Activated CD8-positive, alpha-beta T cell treated with anti-CD3 and anti-CD28 coated beads for 36 hours (primary cell): ENCODE measurements at places on chromosomes 12 and 14.

DNA sequence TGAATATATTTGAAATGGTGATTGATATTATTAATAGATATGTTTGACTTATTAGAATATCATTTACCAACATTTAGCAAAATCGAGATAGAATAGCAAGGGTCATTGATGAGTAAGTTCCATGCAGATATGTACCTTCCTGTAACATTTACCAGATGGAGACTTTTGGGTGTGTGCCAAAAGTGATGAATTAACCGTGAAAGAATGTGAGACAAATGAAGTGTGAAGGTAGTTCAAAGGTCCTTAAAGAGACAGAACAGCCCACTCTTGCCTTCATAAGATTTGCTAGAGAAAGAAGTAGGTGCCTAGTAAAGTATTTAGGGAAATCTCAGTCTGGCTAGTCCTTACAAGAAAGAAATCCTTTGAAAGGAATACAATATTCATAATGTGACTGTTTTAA is 45.5 kb downstream of the FGD4 start:
- H3K36me3 ChIP-seq, result no peaks in the 10 kb centered on the region
- H3K27ac ChIP-seq, result no peak overlapping the region
- H3K4me1 ChIP-seq, result peaks cover 8% of the 10 kb centered on the region
- no peaks in the 10 kb centered on the region for H3K27me3 ChIP-seq
- H3K4me3 ChIP-seq, result no peak overlapping the region

DNA sequence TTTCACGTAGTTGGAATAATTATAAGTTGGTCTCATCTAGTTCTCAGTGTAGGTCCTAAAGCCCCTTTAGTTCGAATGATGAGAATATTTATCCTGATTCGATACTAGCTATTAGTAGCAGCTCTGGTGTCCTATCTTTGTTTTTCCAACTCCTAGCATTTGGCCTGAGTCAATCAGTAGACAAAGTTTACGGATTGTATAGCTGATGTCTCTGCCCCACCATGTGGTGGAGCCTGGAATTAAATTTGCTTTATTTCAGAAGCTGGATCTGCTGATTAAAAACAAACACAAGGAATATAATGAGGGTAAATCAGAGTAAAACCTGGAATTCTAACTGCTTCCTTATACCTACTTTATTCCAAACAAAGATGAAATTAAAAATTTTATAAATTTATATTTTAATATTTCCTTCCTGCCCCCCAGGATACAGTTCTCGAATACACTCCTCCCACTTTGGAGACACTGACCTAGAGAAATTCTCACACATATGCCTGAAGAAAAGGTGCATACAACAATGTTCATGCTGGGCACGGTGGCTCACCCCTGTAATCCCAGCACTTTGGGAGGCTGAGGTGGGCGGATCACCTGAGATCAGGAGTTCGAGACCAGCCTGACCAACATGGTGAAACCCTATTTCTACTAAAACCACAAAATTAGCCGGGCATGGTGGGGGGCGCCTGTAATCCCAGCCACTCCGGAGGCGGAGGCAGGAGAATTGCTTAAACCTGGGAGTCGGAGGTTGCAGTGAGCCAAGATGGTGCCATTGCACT is 7.6 kb upstream of the BRMS1L start:
- H3K27ac ChIP-seq, result no peak overlapping the region
- no peaks in the 10 kb centered on the region for H3K27me3 ChIP-seq
- H3K36me3 ChIP-seq, result no peaks in the 10 kb centered on the region
- no peaks in the 10 kb centered on the region for H3K4me1 ChIP-seq
- DNase-seq, result peak; percentile 43

GRCh38 chr12:82600379-82600778 is 86.3 kb upstream of the TMTC2 start:
- no peak overlapping the region for H3K27ac ChIP-seq
- H3K36me3 ChIP-seq, result no peaks in the 10 kb centered on the region
- no peaks in the 10 kb centered on the region for H3K4me1 ChIP-seq
- no peak overlapping the region for H3K4me3 ChIP-seq
- no peaks in the 10 kb centered on the region for H3K27me3 ChIP-seq

GRCh38 chr12:95661360-95661759 is 110.1 kb upstream of the USP44 start:
- peaks cover 4% of the 10 kb centered on the region for H3K27me3 ChIP-seq
- no peak overlapping the region for H3K4me3 ChIP-seq
- no peaks in the 10 kb centered on the region for H3K4me1 ChIP-seq
- H3K27ac ChIP-seq, result no peak overlapping the region
- no peaks in the 10 kb centered on the region for H3K36me3 ChIP-seq
- DNase-seq, result no peak

- H3K4me3 ChIP-seq, result no peak overlapping the region
- no peaks in the 10 kb centered on the region for H3K27me3 ChIP-seq
- H3K4me1 ChIP-seq, result no peaks in the 10 kb centered on the region
- no peak overlapping the region for H3K27ac ChIP-seq
Measured at GRCh38 chr14:39592116-39592789, 160.0 kb upstream of the FBXO33 start.

GRCh38 chr12:6570264-6570887 is 2.3 kb upstream of the NOP2 start:
- H3K4me3 ChIP-seq, result no peak overlapping the region
- H3K27me3 ChIP-seq, result no peaks in the 10 kb centered on the region
- H3K4me1 ChIP-seq, result peaks cover 44% of the 10 kb centered on the region
- H3K27ac ChIP-seq, result peak overlapping the region; percentile 10

GRCh38 chr14:45686771-45687170 is 433.8 kb upstream of the MIS18BP1 start:
- no peak overlapping the region for H3K27ac ChIP-seq
- no peaks in the 10 kb centered on the region for H3K36me3 ChIP-seq
- no peaks in the 10 kb centered on the region for H3K27me3 ChIP-seq
- no peak for DNase-seq
- no peaks in the 10 kb centered on the region for H3K4me1 ChIP-seq

GRCh38 chr14:68817506-68818212 is 24.8 kb upstream of the ZFP36L1 start:
- no peaks in the 10 kb centered on the region for H3K36me3 ChIP-seq
- peak overlapping the region; percentile 80 for H3K27ac ChIP-seq
- no peaks in the 10 kb centered on the region for H3K27me3 ChIP-seq
- H3K4me3 ChIP-seq, result no peak overlapping the region
- H3K4me1 ChIP-seq, result peaks cover 77% of the 10 kb centered on the region

DNA sequence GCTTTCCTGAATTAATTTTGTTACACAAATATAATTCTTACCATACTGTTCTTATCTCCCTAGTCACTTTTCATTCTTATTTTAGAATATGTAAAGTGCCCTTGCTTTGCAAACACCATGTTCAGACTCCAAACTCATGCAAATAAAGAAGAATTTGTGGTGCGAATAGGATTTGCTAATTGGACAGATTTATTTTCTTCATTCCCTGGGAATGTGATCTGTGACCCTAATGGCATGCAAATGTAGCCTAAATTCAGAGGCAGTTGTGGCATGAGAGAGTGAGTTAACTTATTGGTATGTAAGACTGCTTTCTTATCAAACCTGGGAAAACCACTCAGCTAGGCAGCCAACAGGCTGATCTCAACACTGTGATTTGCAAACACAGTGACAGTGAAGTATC is 10.0 kb downstream of the CAPZA3 start:
- no peaks in the 10 kb centered on the region for H3K36me3 ChIP-seq
- DNase-seq, result no peak
- no peak overlapping the region for H3K27ac ChIP-seq
- no peaks in the 10 kb centered on the region for H3K4me1 ChIP-seq

DNA sequence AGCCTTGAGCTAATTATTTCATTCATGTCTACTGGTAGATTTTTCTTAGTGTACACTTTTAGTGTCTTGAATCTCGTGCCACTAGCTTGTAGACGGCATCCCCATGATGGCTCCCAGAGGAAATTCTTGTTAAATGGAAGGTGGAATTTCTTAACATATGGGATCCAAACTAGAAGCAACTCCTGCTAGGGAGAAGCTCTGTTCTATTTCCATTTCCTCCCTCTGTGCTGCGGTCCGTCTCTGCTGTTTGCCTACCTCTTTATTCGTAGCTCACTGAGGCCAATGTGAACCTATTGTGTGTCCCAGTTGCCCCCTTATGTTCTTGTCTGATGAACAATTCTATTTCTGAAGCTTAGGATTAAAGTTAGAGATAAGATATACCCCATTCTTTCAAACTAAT is 588 bp downstream of the PIK3C2G start:
- no peak overlapping the region for H3K4me3 ChIP-seq
- H3K4me1 ChIP-seq, result no peaks in the 10 kb centered on the region
- H3K36me3 ChIP-seq, result no peaks in the 10 kb centered on the region
- H3K27ac ChIP-seq, result no peak overlapping the region

GRCh38 chr12:32964981-32965585 is 68.5 kb upstream of the PKP2 start:
- no peak for DNase-seq
- H3K36me3 ChIP-seq, result no peaks in the 10 kb centered on the region
- no peaks in the 10 kb centered on the region for H3K27me3 ChIP-seq
- H3K27ac ChIP-seq, result no peak overlapping the region
- H3K4me1 ChIP-seq, result no peaks in the 10 kb centered on the region

DNA sequence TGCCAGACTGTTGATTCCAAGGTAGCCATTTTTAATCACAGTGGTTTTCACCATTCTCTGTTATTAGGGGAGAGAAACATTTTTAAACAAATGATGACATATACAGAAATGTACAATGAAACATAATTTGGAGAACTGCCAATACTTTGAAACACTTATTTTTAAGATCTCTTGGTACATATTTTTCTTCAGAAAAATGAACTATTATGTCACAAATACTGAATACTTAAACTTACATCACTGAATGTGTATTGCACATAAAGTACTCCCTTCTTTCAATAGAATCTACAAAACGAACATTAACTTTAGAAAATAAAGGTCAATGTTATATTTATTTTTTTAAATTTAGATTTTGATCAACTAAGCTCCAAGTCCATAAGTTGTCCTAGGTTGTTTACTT is 71.7 kb upstream of the CPNE8 start:
- no peak overlapping the region for H3K4me3 ChIP-seq
- no peaks in the 10 kb centered on the region for H3K4me1 ChIP-seq
- no peak overlapping the region for H3K27ac ChIP-seq
- DNase-seq, result no peak

- H3K27me3 ChIP-seq, result peaks cover 85% of the 10 kb centered on the region
- peak overlapping the region; percentile 43 for H3K4me3 ChIP-seq
- no peak overlapping the region for H3K27ac ChIP-seq
- peaks cover 26% of the 10 kb centered on the region for H3K4me1 ChIP-seq
Measured at GRCh38 chr12:53999559-54000115, 324 bp upstream of the HOXC9 start.

DNA sequence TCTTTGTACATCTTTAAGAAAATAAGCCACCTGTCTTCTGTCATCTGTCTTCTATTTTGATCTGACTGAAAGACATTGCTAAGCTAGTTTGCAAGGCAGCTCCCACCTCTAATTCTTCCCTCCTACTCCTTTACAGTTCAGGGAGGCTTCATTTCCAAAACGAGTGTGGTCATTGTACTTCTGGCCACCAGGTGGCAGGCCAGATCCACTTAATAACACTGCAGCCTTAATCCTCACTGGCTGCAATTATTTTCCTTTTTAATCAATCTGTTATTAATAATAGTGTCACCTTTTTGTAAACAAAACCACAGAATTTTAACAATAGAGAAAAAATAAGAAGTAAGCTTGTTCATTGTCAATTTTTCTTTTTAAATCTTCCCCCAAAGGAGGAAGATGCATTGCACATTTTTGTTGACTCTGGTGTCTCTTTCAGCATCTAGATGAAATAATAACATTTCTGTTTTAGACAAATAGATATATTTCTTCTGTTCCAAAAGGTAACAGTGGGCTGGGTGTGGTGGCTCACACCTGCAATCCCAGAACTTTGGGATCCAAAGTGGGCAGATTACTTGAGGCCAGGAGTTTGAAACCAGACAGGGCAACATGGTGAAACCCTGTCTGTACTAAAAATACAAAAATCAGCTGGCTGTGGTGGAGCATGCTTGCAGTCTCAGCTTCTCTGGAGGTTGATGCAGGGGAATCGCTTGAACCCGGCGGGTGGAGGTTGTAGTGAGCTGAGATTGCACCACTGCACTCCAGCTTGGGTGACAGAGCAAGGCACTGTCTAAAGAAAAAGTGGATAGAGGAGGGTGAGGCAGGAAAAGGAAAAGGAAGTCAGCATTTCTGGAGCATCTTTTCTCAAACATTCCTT is 23.3 kb downstream of the GABARAPL1 start:
- H3K4me3 ChIP-seq, result no peak overlapping the region
- peaks cover 9% of the 10 kb centered on the region for H3K36me3 ChIP-seq
- no peaks in the 10 kb centered on the region for H3K27me3 ChIP-seq
- DNase-seq, result peak; percentile 58
- H3K4me1 ChIP-seq, result peaks cover 10% of the 10 kb centered on the region

GRCh38 chr14:63443361-63443760 is 99.8 kb downstream of the PPP2R5E start:
- H3K27me3 ChIP-seq, result no peaks in the 10 kb centered on the region
- no peak overlapping the region for H3K4me3 ChIP-seq
- peaks cover 8% of the 10 kb centered on the region for H3K36me3 ChIP-seq

GRCh38 chr14:78498062-78498595 is 328.0 kb downstream of the NRXN3 start:
- no peak overlapping the region for H3K27ac ChIP-seq
- H3K27me3 ChIP-seq, result no peaks in the 10 kb centered on the region
- DNase-seq, result no peak
- no peak overlapping the region for H3K4me3 ChIP-seq
- H3K4me1 ChIP-seq, result no peaks in the 10 kb centered on the region

DNA sequence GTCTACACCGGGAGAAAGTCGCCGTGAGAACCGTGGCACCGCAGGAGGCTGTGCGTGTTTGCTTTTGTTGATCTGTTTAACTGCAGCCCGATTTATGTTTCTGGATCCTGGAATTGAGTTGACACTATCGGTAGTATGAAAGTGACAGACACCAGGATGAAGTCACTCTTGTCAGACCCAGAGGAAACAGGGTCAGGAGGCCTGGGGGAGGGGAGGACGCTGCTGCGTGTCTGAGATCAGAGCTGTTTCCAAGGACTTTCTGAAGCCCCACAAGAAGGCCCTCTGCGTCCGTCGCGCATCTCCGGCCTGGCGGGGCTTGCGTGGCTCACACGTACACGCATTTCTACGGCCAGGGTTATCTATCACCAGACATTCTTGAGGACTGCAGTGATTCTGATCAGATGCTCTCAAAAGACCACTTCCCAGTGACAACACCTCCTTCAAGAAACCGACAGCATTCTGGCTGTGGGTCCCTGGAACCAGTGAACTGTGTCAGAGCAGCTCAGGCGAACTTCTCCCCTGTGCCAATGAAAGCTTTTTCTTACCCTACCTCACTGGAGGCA is 263.4 kb downstream of the ADGRD1 start:
- no peak overlapping the region for H3K27ac ChIP-seq
- no peak overlapping the region for H3K4me3 ChIP-seq
- peaks cover 2% of the 10 kb centered on the region for H3K36me3 ChIP-seq
- DNase-seq, result peak; percentile 39
- peaks cover 9% of the 10 kb centered on the region for H3K4me1 ChIP-seq
- H3K27me3 ChIP-seq, result peaks cover 15% of the 10 kb centered on the region

DNA sequence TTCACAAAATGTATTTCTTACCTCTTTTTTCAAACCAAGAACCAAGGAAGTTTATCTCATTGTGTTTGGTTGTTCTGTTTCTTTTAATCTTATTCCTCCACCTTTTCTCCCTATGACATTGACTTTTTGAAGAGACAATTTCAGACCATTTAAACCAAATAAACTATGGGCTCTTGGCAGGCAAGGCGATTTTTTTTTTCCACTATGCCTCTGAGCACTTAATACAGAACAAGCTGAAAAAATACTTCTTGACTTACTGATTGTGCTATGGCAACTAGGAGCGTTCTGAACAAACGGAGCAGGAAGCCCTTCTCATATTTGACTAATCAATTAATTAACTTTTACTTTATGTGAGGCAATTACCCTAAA is 98.0 kb downstream of the ZNF664 start:
- H3K4me3 ChIP-seq, result no peak overlapping the region
- H3K27ac ChIP-seq, result no peak overlapping the region
- DNase-seq, result no peak
- no peaks in the 10 kb centered on the region for H3K27me3 ChIP-seq

- no peaks in the 10 kb centered on the region for H3K4me1 ChIP-seq
- peaks cover 31% of the 10 kb centered on the region for H3K27me3 ChIP-seq
- no peak for DNase-seq
- H3K4me3 ChIP-seq, result no peak overlapping the region
Measured at GRCh38 chr14:69487226-69487625, 2.7 kb downstream of the PLEKHD1 start.
